ENCODE measurements at places on chromosomes 11 and 22.

GRCh38 chr11:65663639-65664200, 1.0 kb upstream of the RELA start:
- no peak for DNase-seq

DNA sequence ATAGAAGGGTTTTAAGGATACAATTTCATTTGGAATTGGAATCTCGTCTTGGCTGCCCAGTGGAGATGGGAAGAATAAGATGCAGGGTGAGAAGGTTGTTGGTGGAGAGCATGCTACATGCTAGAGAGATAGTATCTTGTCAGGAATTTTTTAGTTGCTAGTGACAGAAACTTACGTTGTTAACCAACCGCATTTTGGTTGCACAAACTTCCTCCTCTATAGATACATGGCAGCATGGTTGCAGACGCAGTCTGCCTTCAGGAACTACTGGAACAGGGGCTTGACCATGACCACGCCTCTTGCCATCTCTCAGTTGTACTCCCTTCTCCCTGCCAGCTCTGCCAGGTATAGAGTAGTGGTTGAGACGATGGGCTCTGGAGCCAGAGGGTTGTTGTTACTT, 13.5 kb upstream of the CCDC90B start:
- no peak for DNase-seq

DNA sequence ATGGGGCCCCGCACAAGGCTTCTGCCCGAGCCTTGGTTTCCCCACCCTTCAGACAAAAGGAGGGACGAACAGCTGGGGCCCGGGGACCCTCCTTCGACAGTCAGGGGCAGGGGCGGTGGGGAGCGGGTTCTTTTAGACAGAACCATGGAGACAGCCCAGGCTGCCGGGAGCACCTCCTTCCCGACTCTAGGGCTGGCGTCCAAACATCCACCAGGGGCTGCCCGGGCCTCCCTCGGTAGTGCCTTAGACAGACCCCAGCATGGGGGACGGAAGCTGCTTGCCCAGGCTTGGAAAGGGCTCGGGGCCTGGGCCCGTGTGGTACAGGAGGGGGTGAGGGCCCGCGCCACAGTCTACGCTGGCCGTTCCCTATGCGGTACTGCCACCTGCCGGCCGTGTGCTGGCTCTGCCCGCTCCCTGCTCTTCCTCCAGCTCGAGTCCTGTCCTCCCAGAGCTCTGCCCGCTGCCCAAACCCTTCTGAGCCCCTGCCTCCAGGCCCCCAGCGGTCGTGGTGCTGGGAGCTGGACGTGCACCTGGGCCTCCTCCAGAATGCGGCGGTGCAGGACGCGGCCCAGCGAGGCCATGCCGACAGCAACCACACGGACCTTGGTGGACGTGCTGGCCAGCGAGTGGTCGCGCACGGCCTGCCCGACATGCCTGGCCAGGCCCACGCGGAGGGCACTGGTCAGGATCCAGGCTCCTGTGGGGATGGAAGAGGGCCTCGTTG, 20.1 kb downstream of the TSSC4 start:
- DNase-seq, result no peak

- no peak for DNase-seq
These were observed 30.9 kb downstream of the IGLL1 start for GRCh38 chr22:23549198-23549595.

DNA sequence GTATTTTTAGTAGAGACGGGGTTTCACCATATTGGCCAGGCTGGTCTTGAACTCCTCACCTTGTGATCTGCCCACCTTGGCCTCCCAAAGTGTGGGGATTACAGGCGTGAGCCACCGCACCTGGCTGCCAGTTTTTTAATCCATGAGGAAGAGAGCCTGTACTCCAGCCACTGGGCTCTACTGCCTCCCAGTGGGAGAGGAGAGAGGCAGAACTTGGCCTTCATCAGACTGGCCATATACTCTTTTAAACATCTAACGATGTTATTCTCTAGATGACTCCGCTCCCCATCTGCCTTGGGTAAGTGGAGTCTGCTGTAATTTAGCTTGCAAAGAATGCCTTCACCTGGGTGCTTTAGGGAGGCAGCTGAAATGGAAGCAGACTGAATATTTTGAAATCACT, 34.6 kb downstream of the SLC6A5 start:
- DNase-seq, result no peak

GRCh38 chr11:123560006-123560405, 94.4 kb downstream of the SCN3B start:
- DNase-seq, result no peak

DNA sequence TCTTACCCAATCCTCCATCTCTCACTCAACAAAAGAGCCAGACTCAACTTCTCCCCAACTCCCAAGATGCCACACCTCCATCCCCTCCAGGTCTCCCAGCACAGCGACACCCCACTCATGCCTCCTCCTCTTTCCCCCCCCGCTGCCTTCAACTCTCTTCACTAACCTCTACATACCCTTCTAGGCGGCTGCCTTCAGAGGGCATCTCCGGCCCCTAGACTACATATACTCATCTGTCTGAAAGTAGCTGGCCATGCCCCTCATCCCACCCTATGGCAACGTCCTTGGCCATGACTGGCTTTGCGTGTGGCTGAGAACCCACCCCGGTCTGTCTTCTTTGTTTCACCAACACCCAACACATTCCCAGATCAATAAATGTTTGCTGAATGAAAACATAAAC, 81.7 kb upstream of the TMEM45B start:
- DNase-seq, result no peak

DNA sequence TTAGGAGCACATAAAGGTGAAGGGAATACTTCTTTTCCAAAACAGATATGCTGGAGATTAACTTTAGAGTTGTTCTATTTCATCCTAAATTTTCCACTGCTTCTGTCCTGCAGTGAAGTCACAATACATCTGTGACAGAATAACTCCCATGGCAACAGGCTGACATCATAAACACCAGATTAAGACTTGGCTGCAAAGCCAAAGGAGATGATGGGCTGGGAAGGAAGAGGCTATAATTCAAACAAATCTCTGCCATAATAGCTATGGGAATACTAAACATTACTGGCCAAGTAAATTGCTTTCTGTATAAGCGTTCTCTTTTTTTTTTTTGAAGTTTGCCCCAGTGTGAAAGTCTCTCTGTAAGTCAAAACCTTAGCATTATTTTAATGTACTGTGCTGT, 107.7 kb downstream of the CADM1 start:
- DNase-seq, result no peak

GRCh38 chr22:43550672-43551071, 138.9 kb downstream of the MPPED1 start:
- no peak for DNase-seq

DNA sequence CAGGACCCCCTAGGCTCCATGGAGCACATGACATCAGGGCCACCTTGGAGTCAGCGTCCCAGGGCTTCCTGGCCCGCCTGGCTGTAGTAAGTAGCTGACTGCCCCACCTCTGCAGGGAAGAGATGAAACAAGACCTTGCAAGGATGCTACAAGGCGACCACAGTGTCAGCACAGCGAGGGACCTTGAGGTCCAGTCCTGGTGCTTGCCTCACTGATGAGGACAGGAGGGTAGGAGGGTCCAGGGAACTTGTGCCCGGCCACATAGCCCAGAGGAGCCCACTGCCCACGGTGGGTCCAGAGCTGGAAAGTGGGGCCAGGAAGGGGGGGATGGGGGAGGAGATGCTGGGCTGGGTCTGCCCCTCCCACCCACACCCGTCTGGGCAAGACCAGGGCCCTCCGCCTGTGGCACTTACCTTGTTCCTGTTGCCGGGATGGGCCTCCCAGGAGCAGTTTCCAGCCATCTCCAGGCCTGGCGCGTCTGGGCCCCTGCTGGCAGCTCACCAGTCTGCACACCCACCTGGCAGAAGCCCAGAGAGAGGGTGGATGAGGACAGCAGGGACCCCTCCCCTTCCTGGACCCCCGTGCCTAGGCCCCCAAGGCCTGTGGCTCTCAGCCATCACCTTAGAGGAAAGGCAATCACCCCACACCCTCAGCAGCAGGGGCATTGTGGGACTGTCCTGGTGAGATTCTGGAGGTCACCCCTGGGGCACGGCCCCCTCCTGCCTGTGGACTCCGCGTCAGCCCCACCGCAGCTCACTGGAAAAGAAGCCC, 3.4 kb downstream of the MRGPRF start:
- DNase-seq, result no peak

GRCh38 chr11:3709977-3710376, 38.8 kb upstream of the CHRNA10 start:
- DNase-seq, result no peak

GRCh38 chr11:134864968-134865305, 452.9 kb upstream of the B3GAT1 start:
- no peak for DNase-seq

GRCh38 chr11:26753723-26754504, 32.1 kb upstream of the SLC5A12 start:
- DNase-seq, result peak; percentile 53

DNA sequence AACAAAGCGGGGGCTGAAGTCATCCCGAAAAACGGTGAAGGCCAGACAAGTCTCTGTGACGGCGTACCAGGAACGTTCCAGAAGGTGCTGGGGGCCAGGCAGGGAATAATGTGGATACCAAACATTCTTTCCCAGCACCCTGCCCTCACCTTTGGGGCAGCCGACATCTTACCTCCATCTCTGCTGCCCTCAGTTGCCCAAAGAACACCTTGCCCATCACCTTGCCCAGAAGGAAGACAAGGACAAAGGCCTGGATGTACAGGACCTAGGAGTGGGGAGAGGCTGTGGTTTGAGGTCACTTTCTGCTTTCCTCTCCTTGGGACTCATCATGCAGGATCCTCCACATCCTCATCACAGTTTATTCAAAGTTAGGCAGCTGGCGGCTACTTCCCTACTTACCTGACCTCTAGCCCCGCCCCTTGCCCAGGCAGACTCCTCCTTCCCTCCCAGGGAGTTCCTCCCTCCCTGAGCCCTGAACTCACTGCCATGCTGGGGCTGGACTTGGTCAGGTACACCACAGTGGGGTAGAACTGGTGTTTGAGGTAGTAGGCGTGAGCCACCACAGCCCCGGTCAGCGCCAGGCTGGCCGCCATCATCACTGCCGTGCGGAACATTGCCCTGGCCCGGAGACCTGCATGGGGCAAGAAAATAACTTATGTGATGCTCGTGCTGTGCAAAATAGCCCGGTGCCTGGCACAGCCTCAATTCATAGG, 1.2 kb downstream of the SYVN1 start:
- no peak for DNase-seq

GRCh38 chr22:17214416-17215043, 4.7 kb downstream of the ADA2 start:
- no peak for DNase-seq

Measured in NCI-H187 treated with DMSO at 0.1 percent for 48 hours (cell line).